Stimulated activated CD8-positive, alpha-beta memory T cell treated with anti-CD3 and anti-CD28 coated beads, Interleukin-4, amount 100 ng/mL, for 4 hours (primary cell): ENCODE measurements at places on chromosomes 16 and 17.

- DNase-seq, result no peak
Observed at GRCh38 chr17:11490171-11490755, 108.0 kb upstream of the DNAH9 start.

DNA sequence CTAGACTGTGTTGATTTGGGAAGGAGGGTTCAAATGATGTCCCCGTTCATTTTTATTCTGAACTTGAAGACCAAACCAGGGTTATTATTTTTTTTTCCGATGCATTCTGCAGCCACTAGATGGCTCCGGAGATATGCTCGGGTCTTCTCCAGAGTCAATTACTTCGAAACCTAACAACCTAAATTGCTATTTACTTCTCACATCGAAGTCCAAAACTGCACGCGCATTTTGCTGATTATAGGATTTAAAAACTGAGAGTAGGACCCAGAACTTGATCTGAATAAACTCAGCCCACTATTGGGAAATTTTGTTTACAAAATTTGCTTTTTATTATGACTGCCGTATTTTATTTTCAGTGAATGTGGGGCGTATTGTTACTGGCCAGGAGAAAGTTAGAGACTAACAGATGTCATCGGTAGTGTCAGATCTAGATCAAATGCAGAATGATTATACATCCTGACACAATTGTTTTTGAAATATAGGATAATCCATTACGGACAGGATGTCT is 263.8 kb downstream of the HS3ST3A1 start:
- DNase-seq, result no peak

- no peak for DNase-seq
Observed at GRCh38 chr17:40850293-40850972, 16.6 kb downstream of the KRT12 start.

GRCh38 chr17:47789611-47790561 is 31.7 kb downstream of the OSBPL7 start:
- DNase-seq, result no peak

DNA sequence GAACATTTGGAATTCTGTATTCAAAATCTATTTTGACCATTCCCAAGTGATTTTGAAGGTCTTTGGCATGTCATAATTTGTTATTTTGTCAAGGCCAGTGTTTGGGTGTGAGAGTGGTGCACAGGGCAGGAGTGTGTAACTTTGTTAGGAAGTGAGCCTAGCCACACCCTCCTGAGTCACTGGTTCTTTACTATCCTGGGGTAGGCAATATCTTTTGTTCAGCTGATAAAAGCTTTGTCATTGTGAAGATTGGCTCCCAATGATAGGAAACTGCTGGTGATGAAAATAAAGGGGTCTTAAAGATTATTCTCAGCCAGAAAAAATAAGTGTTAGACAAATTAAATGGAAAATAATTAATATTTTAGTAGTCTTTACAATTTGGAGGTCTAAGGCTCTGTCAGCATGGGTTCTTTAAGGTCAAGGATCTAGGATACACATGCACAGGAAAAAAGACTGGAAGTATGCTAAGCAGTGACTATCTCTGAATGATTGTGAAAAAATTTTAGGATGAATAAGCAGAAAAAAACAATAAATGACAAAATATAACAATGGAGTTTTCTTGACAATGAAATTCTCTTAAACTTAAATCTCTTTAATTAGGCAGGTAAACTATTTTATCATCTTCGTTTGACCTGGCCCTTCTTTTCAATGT is 5.1 kb downstream of the UBN1 start:
- DNase-seq, result no peak
